Inflammatory macrophage treated with lipopolysaccharide for 4 hours (primary cell): ENCODE measurements at places on chromosomes 3 and 15.

GRCh38 chr3:134904241-134904771 is 109.2 kb downstream of the EPHB1 start:
- no peak for DNase-seq

GRCh38 chr3:8458711-8459110 is 42.9 kb upstream of the LMCD1 start:
- no peak for DNase-seq

DNA sequence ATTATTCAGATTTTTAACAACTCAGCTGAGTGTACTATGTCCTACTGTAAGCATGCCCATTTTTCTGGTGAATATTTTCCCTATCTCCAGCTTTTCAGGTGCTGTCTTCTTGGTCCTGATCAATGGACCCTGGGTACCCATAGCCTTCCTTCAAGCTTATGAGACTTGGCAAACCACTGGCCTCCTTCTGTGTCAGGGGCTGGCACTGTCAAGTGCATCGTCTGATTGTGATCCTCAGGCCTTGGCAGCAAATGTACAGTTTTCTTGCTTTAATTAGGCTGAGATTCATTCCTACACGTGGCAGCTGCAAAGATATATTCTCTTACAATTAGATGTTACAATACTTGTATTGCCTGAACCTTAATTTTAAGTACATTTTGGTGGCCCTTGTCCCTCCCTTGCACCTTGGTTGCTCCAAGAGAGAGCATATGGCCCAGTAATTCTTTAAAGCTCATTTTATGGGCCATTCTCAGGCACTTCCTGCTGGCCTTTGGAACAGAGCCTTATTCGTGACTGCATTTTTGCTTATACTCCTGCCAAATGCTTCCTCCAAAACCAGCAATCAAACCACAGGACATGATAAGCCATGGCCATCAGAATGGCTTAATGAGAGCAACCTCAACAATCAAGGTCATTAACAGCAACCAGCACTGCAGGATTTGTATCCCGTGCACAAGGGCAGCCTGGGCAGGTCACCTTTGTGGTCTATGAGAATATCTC is 179.9 kb downstream of the CNTN6 start:
- DNase-seq: no peak

DNA sequence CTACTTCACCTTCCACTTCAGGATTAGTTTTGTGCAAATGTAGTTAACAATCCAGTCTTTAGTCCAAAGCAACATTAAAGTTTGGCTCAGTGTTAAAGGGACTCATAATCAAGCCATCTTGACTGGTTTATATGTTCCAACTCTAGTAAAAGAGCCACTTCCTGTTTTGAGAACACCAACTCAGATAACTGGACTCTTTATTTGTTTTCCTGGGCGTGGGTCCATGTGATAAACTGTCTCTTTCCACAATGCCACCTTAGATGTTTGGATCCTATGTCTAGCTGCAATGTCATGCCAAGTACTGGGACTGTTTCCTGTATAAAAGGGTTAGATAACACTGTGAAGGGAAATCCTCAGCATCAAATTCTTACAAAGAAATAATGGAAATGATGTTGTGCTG is 545.0 kb downstream of the PYDC2 start:
- no peak for DNase-seq

- DNase-seq: no peak
Measured at GRCh38 chr3:152682477-152682876, 152.5 kb upstream of the P2RY1 start.

- no peak for DNase-seq
Measured at GRCh38 chr3:52208556-52208955, 10.6 kb downstream of the ALAS1 start.

GRCh38 chr3:59392116-59392515 is 342.3 kb upstream of the CFAP20DC start:
- peak; percentile 35 for DNase-seq

GRCh38 chr15:45429941-45430792 is 51.8 kb upstream of the GATM start:
- peak; percentile 95 for DNase-seq
